ENCODE measurements at places on chromosomes 7 and 10.

- peak overlapping the region; percentile 91 for H3K27ac ChIP-seq
- DNase-seq = no peak
- peaks cover 14% of the 10 kb centered on the region for H3K36me3 ChIP-seq
- no peaks in the 10 kb centered on the region for H3K27me3 ChIP-seq
Observed at GRCh38 chr10:80462299-80462980, 8.3 kb downstream of the TSPAN14 start.

DNA sequence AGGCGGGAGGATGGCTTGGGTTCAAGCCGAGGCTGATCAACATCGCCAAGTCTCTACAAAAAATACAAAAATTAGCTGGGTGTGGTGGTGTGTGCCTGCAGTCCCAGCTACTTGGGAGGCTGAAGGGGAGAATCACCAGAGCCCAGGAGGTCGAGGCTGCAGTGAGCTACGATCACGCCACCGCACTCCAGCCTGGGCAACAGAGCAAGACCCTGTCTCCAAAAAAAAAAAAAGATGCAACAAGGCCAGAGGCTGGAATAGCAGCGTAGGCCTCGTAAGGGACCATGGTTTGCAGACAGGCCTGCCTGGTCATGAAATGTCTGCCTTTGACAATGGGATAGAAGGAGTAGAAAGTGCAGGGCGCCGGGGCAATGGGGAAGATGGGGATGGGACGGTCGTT is 20.0 kb downstream of the PAPOLB start:
- no peak for DNase-seq
- no peaks in the 10 kb centered on the region for H3K4me1 ChIP-seq
- H3K27ac ChIP-seq = no peak overlapping the region

DNA sequence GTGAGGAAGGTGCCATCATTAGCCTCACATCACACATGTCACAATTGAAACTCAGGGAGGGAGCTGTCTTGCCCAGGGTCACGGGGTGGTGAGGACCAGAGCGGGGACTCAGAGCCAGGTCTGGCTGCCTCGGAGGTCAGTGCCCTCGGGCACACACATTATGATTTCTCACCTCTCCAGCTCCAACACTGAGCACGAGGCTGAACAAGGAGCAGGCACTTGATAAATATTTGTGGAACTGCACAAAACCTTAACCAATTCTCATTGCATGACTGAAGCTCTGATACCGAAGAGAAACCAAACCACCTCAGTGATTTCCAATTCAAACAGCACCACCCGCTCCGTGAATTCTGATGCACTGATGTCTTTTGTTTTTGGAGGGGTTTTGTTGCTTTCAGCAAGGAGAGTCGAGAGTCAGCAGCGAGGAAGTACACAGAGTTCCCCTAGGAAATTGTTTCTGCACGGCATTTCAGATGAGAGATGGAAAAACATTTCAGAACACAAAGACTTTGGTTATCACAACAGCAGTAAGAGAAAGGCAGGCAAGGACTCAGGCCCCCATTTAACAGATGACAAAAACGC is 55.3 kb upstream of the ZMIZ1 start:
- H3K4me1 ChIP-seq = no peaks in the 10 kb centered on the region

GRCh38 chr7:103867874-103868273 is 121.6 kb downstream of the RELN start:
- H3K27ac ChIP-seq = no peak overlapping the region
- no peak overlapping the region for H3K4me3 ChIP-seq
- H3K36me3 ChIP-seq = no peaks in the 10 kb centered on the region
- no peaks in the 10 kb centered on the region for H3K4me1 ChIP-seq
- no peak for DNase-seq
- no peaks in the 10 kb centered on the region for H3K27me3 ChIP-seq

DNA sequence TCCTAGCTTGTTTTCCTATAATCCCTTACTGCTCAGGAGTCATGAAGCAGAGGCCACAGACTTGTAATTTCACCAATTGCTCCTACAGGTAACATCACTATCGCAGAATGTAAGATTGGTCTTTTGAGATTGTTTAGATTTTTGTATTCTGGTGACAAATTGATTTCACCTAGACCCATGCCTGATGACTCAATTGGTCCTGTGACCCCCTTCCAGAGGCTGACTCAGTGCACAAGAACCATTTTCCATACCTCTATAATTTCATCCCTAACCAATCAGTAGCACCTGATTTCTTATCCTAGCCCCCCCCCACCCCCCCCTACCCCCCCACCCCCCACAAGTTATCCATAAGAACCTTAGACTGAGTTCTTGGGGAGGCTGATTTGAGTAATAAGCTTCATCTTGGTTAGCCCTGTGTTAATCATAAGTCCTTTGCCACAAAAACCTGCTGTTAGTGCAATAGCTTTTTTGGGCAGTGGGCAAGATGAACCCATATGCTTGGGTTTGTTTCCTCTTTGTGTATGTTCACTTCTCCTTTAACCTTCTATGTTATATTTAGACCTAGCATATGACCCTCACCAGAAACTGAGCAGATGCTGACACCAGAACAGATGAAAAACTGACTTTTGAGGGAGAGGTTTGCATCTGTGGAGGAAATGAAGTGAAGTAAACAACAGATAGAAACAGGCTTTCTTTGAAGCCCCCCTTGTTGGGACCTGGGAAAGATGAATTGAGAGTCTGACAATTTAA is 187.1 kb downstream of the KIF20B start:
- H3K4me1 ChIP-seq = no peaks in the 10 kb centered on the region
- H3K36me3 ChIP-seq = no peaks in the 10 kb centered on the region

DNA sequence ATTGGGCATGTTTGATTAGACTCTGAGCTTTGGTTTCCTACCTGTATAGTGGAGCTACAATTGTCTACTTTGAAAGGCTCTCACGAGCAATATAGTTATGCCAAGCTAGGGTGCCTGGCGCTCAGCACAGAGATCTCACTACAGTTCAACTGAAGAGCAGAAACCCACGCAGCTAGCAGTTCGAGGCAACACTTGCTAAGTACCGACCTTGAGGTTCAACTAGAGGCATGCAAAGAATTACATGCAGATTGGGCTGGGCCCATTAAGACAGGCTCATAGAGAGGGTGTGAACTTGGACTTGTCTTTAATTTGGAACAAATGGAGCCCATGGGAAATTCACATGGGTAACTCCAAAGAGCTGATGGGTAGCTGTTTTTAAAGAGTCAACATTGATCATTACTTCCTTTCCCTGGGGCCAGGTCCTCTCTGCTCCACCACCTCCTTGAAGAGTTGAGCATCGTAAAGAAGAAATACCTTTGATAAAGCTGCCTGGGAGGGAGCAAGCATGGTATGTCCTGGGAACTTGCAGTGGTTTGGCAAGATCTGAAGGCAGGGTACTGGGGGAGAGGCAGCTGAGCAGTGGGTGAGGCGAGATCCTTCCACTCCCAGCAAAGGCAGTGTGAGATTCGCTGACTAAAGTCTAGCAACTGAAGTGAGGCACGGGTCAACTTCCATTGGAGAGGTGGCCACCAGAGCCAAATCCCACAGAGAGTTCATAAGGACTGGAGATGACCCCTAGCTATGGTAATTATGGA is 25.5 kb upstream of the AFAP1L2 start:
- no peaks in the 10 kb centered on the region for H3K27me3 ChIP-seq
- H3K27ac ChIP-seq = no peak overlapping the region
- H3K36me3 ChIP-seq = peaks cover 21% of the 10 kb centered on the region
- no peaks in the 10 kb centered on the region for H3K4me1 ChIP-seq

- H3K27ac ChIP-seq = no peak overlapping the region
- DNase-seq = no peak
- H3K4me1 ChIP-seq = no peaks in the 10 kb centered on the region
- H3K36me3 ChIP-seq = no peaks in the 10 kb centered on the region
Observed at GRCh38 chr10:118407777-118408176, 65.7 kb upstream of the FAM204A start.

DNA sequence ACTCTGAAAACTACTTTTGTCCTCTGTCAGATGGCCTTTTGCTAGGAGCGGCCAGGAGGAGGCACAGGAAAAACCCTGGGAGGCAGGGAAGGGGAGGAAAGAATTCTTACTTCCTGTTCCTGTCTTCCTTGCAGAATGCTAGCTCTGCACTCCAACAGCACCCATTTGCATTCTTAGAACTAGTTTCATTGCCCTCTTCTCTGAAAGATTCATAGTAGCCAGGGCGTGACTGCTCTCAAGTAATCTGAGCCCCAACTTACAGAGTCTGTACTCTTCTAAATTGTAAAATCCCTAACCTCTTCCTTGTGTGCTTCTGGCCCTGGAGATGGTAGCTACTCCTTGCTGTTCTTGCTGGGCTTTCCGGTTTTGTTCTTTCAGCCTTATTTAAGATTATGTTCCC is 75.3 kb upstream of the STEAP1 start:
- no peaks in the 10 kb centered on the region for H3K36me3 ChIP-seq
- H3K4me1 ChIP-seq = no peaks in the 10 kb centered on the region
- no peak for DNase-seq
- no peak overlapping the region for H3K27ac ChIP-seq
- no peaks in the 10 kb centered on the region for H3K27me3 ChIP-seq

DNA sequence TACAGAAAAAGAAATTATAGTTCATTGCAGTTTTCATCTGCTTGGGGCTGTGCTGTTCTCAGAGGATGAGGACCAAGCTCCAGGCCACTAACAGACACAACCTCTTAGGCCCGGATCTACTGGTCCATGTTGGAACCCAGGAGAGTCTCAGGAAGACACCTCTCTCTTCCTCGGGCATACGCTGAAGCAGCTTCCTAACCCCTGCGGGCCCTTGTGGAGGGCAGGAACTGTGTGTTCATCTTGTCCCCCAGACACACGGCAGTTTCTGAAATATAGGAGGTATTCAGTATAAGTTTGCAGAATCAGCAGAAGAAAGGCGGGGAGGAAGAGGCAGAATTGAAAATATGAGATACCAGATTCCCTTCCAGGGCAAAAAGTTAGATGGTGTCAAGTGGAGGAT is 78.4 kb downstream of the EEPD1 start:
- DNase-seq = no peak
- no peaks in the 10 kb centered on the region for H3K4me1 ChIP-seq
- no peak overlapping the region for H3K27ac ChIP-seq
- no peaks in the 10 kb centered on the region for H3K36me3 ChIP-seq
- no peak overlapping the region for H3K4me3 ChIP-seq

DNA sequence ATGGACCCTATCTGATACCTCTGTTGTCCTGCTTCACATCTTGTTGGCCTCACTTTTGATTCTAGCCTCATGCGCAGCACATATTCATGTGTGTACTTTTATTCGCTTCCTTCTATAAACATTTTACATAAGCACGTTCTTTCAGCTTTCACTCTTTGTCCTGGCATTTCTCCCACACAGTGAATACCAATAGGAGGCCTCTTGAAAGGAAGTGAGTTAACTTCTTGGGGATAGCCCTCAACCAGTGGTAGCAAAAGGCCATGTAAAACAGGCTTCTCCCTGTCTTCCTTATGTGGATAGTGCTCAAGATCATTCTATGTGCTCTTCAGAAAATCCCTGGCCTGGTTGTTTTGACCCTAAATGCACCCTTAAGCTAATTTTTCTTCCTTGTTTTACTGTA is 633.9 kb upstream of the MBL2 start:
- no peak overlapping the region for H3K27ac ChIP-seq
- no peaks in the 10 kb centered on the region for H3K4me1 ChIP-seq
- H3K27me3 ChIP-seq = no peaks in the 10 kb centered on the region
- no peak for DNase-seq
- H3K4me3 ChIP-seq = no peak overlapping the region

DNA sequence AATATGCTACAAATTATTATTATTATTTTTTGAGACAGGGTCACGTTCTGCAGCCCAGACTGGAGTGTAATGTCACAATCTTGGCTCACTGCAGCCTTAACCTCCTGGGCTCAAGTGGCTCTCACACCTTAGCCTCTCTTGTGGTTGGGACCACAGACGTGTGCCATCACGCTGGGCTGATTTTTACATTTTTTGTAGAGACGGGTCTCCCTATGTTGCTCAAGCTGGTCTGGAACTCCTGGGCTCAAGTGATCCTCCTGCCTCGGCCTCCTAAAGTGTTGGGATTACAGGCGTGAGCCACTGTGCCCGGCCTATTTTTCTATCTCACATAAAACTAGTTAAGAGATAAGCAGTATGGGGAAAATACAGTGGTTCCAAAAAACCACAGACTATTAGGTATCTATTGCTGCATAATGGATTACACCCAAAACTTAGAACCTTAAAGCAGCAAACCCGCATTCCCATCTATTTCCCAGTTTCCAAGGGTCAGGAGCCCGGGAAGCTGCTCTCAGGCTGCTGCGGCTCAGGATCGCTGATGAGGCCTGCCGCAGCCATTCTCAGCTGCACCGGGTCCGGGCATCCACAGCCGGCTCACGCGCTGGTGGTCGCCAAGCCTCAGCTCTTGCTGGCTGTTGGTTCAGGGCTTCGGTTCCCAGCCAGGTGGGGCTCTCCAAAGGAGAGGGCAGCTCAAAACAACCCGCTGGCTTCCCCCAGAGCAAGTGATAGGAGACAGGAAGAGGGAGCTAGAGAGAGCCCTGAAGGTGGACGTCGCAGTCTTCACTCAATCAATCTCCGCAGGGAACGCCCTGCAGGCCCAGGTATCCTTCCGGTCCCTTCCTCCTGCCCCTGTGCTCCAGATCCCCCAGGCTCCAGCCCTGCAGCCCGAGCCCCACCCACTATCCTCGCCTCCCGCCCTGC is 128.2 kb downstream of the UBE2H start:
- H3K27me3 ChIP-seq = no peaks in the 10 kb centered on the region
- no peaks in the 10 kb centered on the region for H3K36me3 ChIP-seq
- DNase-seq = peak; percentile 57
- H3K4me3 ChIP-seq = peak overlapping the region; percentile 89
- H3K27ac ChIP-seq = no peak overlapping the region

GRCh38 chr10:788796-789748 is 99.6 kb upstream of the DIP2C start:
- peak overlapping the region; percentile 61 for H3K4me3 ChIP-seq
- no peaks in the 10 kb centered on the region for H3K4me1 ChIP-seq
- peaks cover 6% of the 10 kb centered on the region for H3K27me3 ChIP-seq
- peak; percentile 62 for DNase-seq
- no peak overlapping the region for H3K27ac ChIP-seq

GRCh38 chr10:50613726-50614443 is 9.9 kb downstream of the SGMS1 start:
- DNase-seq = no peak
- no peaks in the 10 kb centered on the region for H3K36me3 ChIP-seq
- H3K27me3 ChIP-seq = no peaks in the 10 kb centered on the region
- H3K27ac ChIP-seq = no peak overlapping the region
- H3K4me1 ChIP-seq = peaks cover 30% of the 10 kb centered on the region
- no peak overlapping the region for H3K4me3 ChIP-seq

DNA sequence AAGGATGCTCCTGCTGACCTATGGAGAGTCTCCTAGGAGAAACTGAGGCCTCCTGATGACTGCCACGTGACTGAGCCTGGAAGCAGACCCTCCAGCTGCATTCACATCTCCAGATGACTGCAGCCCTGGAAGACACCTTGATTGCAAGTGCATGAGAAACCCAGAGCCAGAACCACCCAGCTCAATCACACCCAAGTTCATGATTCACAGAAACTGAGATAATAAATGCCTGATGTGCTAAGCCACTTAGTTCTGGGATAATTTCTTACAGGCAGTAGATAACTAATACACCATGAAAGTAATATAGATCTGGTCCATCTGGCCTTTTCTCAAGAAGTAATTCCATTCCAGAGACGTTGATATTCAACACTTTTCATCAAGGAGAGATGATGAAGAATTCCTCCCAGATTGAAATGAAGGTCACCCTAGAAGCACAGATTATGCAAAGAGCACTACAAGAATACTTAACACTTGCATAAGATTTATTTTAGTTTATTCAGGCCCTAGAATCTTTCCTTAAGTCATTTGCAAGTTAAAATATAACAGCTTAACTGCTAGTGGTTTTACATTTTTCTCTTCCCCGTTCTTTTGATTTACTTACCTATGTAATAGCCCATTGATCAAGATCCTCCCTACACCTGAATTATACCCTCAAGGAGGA is 208.2 kb upstream of the INHBA start:
- DNase-seq = no peak
- H3K27ac ChIP-seq = no peak overlapping the region
- no peaks in the 10 kb centered on the region for H3K36me3 ChIP-seq
- peaks cover 10% of the 10 kb centered on the region for H3K27me3 ChIP-seq
- H3K4me1 ChIP-seq = no peaks in the 10 kb centered on the region
- H3K4me3 ChIP-seq = no peak overlapping the region

Measured in activated CD4-positive, alpha-beta memory T cell treated with anti-CD3 and anti-CD28 coated beads for 36 hours (primary cell).